Activated effector memory CD4-positive, alpha-beta T cell treated with Interleukin-2 at 50 U/mL for 16 hours (primary cell): ENCODE measurements at places on chromosomes 5 and 9.

GRCh38 chr5:151601391-151601790 lies 10.3 kb upstream of the FAT2 start:
- no peak for DNase-seq

GRCh38 chr9:23117616-23118015 lies 671.0 kb downstream of the DMRTA1 start:
- DNase-seq = no peak

- no peak for DNase-seq
These were observed 122.6 kb downstream of the SEMA6A start for GRCh38 chr5:116451905-116452450.

DNA sequence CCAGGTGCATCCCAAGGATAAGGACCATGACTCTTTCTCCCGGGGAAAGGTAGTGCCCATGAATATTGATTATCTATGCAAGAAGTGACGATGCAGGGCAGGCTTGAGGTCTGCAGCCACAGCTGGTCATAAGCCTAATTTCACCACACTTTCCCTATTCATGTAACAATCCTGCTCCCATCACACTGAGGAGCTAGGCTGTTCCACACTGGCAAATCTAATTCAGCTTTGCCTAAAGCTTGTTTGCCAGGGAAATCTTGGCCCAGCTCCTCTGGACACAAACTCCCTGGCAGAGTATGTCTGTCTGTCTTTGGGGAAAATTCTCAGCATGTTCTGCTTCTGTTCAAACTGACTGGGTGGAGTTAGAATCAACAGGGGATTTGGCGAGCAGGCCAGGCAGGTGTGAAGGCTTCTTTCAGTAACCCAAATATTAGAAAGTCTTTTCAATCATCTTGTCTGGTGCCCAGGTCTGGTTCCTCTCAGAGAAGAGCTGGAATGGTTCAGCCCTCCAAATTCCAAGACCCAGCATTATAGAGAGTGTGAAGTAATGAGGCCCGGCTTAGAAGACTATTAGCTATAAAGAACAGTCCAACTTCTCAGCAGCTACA lies 88.5 kb upstream of the SPDL1 start:
- no peak for DNase-seq

- no peak for DNase-seq
These were observed 90.2 kb downstream of the NSUN2 start for GRCh38 chr5:6542421-6543345.

DNA sequence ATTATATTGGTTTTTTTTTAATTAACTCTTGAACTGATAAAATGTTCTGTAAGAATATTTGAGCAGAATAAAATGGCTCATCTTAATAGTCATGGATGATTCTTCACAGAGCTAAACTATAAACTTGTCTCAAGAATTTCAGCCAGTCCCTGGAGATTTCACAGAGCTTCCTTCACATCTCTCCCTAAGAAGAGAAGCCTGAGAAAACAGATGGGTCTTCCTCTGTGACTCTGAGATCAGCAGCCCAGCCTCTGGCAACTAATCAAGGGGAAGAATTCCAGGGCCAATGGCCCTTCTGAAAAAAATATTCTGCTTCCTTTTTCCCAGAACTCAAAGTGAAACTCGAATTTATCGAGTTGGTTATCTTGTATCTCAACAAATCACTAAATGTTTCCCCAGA lies 122.2 kb upstream of the ITGA1 start:
- DNase-seq = no peak

- no peak for DNase-seq
These were observed 195.1 kb upstream of the RPS23 start for GRCh38 chr5:82473262-82473661.
